ENCODE measurements at places on chromosomes 1 and 21.

GRCh38 chr1:198320759-198321158, 164.0 kb downstream of the NEK7 start:
- DNase-seq, result no peak

DNA sequence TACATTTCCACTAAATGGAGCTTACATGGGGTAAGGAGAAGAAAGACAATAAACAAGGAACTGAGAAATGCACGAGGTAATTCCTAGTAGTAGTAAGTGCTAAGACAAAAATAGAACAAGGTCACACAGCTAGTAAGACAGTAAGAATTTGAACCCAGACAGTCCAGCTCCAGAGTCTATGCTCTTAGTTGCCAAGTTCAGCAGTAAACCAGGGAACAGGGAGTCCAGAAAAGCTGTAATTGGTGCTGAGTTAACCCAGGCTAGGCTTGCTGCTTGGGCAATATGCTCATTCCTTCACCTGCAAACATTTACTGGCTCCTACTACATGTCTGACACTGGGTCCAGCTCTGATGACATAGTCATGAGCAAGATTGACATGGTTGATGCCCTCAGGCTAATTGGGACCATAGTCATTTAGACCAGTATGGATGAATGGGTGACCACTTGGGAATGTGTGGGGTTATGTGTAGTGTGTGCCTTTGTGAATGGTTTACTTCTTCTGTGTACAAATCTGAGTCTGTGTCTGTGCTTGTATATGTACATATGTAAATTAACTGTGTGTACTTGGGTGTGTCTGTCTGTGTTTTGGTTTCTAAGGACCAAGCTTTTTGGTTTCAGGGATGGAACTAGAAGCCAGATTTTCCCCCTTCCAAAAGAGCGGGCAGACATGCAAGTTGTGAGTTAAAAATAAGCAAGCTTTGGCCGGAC, 2.0 kb downstream of the GPX7 start:
- DNase-seq, result no peak

DNA sequence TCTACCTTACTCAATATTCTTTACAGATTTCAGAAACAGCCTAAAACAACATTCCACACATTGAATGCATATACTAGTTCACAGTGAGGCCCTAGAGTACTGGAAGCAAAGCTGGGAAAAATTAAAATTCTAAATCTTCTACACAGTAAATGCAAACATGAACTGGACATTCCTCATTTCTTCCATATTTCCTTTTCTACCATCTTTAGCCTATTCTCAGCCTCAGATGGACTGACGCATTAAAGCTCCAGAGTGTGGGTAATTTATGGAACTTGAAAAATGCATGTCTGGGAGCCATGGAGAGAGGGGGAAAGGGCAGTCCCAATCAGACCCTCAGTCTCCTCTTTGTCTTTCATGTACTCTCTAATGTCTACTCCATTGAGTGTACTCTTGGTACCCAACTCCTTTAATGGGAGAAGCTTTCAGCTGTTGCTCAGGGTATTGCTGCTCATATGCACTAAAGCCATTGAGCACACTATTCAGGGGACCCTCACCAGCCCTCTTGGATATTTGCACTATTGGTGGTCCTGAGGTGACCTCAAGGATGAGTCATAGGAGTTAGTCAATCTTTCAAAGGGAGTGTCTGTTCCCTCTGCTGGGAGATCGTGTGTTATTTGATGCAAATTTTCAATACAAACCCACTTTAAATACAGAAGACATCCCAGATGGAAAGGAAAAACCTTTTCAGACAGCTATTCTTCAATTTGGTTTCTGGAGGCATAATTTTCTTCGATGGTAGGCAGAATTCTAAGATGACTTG, 83.3 kb upstream of the KCNJ15 start:
- DNase-seq, result no peak

GRCh38 chr1:47527653-47528272, 89.9 kb downstream of the FOXD2 start:
- no peak for DNase-seq

- no peak for DNase-seq
Measured at GRCh38 chr1:93433407-93433961, 14.4 kb upstream of the FNBP1L start.

- no peak for DNase-seq
Measured at GRCh38 chr1:118618618-118619340, 369.4 kb downstream of the TBX15 start.

- no peak for DNase-seq
Measured at GRCh38 chr1:66929146-66929688, 4.4 kb downstream of the MIER1 start.

- no peak for DNase-seq
Measured at GRCh38 chr1:223738465-223739365, 26.4 kb downstream of the CAPN2 start.

DNA sequence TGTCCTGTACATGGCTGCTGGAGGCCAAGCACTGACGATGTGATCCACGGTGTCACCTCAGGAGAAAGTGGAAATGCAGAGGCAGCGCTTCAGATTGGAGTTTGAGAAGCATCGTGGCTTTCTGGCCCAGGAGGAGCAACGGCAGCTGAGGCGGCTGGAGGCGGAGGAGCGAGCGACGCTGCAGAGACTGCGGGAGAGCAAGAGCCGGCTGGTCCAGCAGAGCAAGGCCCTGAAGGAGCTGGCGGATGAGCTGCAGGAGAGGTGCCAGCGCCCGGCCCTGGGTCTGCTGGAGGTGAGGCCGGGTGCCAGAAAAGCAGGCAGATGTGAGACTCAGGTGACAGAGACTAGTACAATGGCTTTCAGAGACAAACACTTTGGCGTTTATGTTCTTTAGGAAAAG, 7.7 kb downstream of the TRIM58 start:
- no peak for DNase-seq

GRCh38 chr1:116157096-116157495, 45.9 kb downstream of the MAB21L3 start:
- DNase-seq, result no peak

- DNase-seq, result no peak
Measured at GRCh38 chr1:88286716-88287115, 397.4 kb upstream of the PKN2 start.

GRCh38 chr1:63698001-63698838, 75.6 kb upstream of the ROR1 start:
- no peak for DNase-seq

- DNase-seq, result no peak
Measured at GRCh38 chr1:89069951-89070350, 4.9 kb upstream of the GBP1 start.

- no peak for DNase-seq
Measured at GRCh38 chr1:162130308-162130707, 60.8 kb downstream of the NOS1AP start.

GRCh38 chr1:78385744-78386462, 104.9 kb upstream of the PTGFR start:
- DNase-seq, result no peak

- DNase-seq, result no peak
Measured at GRCh38 chr1:221274373-221274772, 395.1 kb downstream of the HLX start.

DNA sequence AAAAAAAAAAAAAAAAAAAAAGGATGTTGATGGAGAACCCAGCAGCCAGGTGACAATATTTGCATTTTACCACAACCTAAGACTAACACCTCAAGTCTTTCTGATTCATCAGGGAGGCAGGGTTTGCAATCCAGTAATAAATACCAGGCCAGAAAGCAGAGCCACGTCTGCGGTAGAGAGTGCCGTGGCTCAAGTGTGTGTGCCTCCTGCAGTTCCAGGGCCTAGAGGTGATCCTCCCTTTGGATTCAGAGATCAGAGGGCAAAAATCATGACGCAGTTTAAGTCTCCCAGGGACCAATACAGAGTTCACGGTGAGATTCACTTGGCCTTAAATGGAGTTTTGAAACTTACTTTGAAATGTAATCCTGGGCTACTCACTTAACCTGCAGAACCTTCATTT, 34.9 kb downstream of the TMCO4 start:
- DNase-seq, result no peak

DNA sequence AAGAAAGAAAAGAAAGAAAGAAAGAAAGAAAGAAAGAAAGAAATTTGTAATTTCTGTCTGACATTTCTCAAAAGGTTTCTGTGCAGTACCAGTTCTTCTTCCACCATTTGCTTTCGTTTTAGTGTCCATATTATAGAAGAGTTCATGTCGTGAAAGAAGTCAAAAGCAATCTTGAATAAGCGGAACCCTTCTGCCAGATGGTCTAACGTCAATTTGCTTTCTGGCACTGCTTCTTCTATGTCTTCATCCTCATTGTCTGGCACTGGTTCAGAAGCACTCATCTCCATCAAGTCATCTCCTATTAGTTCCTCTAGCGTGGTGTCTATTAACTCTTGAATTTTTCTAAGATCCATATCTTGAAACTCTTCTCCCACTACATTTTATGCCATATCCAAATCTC, 170.0 kb upstream of the KCTD3 start:
- no peak for DNase-seq

- no peak for DNase-seq
Measured at GRCh38 chr1:116567790-116568661, 2.8 kb downstream of the CD58 start.

DNA sequence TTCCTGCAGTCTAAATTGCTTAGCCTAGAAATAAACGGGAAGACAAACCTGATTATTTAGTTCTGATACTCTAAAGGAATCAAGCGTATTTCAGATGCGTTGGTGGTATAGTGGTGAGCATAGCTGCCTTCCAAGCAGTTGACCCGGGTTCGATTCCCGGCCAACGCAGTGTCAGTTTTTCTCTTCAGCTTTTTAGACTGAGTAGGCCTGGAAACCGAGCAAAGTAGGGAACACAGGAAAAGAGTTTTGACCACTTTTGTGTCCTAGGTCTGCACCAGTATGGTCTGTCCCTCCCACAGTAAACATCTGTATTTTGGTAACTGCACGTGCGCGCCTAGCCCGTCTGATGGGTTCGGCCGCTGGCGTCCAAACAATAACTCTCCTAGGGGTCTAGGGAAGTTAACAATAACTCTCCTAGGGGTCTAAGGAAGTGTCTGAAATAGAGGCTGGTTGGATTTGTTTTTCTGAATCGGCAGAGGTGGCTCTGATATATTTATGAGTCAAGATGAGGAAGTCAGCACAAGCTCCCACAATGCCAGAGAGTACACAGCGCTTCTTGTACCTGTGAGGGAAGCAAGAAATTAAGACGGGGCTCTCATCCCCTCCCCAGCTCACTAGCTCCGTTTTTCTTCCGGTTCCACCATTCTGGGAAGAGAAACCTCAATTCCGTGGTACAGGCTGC, 15.6 kb upstream of the HJV start:
- peak; percentile 85 for DNase-seq

DNA sequence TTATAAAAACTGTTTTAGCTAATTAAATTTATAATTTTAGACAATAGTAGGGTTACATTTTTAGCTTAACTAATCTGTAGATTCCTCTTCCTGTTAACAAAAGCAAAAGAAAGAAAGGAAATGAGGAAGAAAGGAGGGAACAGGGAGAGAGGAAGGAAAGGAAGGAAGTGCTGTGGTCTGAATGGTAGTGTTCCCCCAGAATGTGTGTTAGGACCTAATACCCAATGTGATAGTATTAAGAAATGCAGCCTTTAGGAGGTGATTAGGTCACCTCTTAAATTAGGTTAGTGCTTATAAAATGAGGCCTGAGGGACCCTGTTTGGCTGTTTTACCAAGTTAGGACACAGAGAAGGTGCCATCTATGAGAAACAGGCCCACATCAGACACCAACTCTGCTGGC, 136.9 kb upstream of the SAMSN1 start:
- no peak for DNase-seq

DNA sequence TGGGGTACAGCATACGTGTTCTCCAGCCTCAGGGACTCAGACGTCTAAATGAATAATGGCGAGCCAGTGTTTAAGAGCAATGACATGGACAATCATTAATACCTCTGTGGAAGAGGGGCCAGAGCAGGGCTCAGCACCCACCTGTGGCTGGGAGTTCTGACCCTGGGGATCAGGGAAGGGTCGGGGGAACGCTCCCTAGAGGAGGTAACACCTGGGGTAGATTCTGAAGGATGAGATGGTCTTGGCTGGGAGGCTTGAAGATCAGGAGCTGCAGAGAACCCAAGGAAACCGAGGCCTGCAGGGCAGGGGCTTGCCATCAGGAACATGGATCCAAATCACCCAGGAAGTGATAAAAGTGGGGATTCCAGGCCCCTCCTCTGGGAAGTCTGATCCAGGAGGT, 138.2 kb upstream of the RUNX3 start:
- no peak for DNase-seq

- DNase-seq, result no peak
Measured at GRCh38 chr1:117644696-117645311, 39.0 kb downstream of the TENT5C start.

GRCh38 chr1:180155182-180155682, 563 bp downstream of the QSOX1 start:
- DNase-seq, result no peak

DNA sequence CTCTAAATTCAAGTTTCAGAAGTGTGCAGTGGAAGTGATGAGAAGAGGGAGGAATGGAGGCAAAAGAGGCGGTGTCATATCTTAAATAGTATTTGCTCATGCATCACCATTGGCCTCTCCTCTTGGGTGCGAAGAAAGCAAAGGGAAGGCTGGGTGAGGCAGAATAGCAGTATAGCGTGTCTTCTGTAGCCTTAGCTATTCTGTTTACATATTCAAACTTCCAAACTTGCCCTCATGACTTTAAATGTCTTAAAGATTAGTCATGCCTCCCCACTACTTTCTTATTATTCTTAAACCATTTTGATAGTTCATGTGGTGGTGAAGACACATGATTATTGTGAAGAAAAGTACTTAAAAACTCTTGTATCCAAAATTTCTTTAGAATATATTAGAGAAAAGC, 104.6 kb upstream of the TENT5C start:
- no peak for DNase-seq

GRCh38 chr1:186059752-186060151, 315.3 kb downstream of the TPR start:
- no peak for DNase-seq

GRCh38 chr1:47201179-47201578, 11.3 kb upstream of the PDZK1IP1 start:
- DNase-seq, result no peak

GRCh38 chr1:179821524-179821923, 56.1 kb downstream of the TOR1AIP2 start:
- DNase-seq, result no peak

DNA sequence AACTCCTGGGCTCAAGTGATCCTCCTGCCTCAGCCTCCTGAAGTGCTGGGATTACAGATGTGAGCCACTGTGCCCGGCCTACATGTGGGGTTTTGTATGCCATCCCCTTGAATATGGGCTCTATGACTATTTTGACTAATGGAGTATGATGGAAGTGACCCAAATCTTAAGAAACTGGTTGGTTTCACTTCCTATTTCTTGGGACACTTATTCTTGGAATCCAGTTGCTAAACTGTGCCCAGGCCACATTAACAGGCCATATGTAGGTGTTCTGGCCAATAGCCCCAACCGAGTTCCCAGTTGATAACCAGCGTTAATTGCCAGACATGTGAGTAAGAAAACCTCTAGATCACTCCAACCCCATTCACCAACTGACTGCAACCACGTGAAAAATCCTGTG, 36.3 kb upstream of the CLIC4 start:
- no peak for DNase-seq

- DNase-seq, result no peak
Measured at GRCh38 chr1:209291715-209292114, 291.8 kb upstream of the CAMK1G start.

GRCh38 chr1:169885207-169885606, 8.5 kb downstream of the SCYL3 start:
- DNase-seq, result no peak
